ENCODE measurements at places on chromosomes 11 and 22.

GRCh38 chr11:99198215-99198614 lies 177.5 kb downstream of the CNTN5 start:
- DNase-seq: no peak

- DNase-seq: no peak
Measured at GRCh38 chr11:91805293-91805692, 419.3 kb upstream of the FAT3 start.

GRCh38 chr11:125429174-125429707 lies 66.8 kb downstream of the FEZ1 start:
- peak; percentile 71 for DNase-seq

DNA sequence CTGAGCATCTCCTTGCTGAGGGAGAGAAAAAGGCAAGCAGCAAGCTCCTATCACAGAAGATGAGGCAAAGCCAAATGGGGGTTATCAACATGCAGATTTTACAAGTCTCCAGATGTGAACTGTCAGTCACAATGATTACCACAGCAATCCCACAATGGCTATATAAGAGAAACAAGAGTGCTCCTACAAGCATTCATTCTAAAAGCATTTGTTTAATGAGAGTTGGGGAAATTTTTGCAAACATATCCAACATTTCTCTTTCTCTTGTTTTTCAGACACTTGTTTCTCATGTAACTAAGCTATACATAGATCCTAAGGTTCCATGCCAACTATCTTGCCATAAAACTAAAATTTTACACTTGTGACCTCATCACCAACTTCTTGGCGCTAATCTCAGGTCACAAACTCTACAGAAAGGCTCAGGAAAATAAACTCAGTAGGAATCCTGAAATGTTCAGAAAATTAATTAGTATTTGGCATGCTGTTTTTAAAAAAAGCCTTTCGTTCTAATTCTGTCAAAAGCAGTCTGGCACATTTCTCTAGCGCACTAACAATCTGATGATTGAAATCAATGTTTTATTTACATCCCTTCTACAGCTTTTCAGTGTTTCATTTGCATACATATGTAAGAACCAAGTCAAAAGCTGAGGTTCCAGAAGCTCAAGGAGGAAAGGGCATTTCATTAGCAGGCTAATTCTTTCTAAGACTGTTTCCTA lies 199.5 kb downstream of the TTC28 start:
- DNase-seq: no peak

DNA sequence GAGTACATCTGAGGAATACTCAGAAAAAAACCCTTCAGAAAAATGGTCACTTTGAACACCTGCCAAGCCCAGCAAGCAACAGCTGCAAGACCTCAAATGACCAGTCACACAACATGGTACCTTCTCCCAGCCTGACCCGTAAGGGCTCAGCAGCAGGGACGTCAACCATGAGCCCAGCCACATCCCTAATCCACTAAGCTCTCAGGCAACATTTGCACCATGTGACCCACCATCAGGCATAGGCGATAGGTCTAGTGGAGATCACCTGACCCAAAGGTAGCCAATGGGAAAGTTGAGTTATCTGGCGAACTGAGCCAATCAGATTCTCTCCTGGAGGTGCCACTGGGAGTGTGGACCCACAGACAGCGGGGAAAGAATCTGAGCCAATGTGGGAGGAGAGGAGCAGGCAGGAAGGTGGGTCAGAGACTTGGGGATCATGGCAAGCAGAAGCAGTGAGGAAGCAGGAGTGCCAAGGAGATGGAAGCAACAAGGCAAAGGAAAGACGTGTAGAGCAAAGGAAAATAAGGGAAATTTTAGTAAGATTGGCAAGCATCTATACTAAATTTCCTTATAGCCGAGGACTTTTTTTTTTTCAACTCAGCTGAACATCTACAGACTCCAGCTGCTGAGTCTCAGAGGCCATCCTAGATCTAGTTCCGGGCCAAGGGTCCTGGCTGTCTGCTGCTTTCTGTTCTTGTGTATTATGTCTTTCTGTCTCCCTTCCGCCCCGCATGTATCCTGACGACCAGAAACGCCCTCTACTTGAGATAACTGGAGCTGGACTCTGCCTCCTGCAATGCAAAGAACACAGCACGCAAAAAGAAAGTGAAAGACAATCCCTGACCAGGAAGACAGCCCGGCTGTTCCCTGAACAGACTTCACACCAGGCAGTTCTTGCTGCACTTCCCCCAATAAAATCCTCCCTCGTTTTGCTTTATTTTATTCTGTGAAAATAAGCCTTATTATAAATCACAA lies 11.0 kb upstream of the PLAAT2 start:
- DNase-seq: peak; percentile 59

- no peak for DNase-seq
Measured at GRCh38 chr22:23077627-23078461, 7.5 kb downstream of the GNAZ start.

DNA sequence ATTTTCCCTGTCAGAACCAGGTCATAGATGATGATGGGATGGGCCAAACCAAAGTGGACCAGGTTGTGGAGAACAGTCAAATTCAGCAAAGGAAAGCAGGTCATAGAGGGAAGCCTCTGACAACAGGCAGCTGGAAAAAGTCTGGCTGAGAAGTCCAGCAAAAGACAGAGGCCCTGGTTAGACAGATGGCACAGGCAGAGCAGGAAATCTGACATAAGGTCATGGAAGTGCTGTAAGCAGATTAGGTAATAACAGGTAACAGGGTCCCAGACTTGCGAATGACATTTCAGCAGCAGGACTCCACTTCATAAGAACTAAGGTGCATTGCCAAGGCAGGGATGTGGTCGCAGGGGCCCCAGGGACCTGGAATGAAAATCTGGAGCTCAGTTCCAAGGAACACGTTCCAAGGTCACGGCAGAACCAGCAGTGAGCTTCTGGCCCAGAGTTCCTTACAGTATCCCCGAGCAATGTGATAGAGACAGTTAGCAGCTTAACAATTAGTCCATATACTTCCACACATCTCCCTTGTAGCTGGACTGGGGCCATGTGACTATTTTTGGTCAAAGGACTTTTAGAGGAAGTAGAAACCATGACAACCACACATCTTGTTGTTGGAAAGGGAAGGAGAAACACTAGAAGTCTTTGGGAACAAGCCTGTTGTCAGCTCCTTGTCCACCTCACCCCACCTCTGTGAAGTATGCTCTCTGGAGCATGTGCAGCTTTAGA lies 75.4 kb downstream of the ME3 start:
- DNase-seq: no peak

- no peak for DNase-seq
Measured at GRCh38 chr11:127943763-127944162, 643.6 kb downstream of the ETS1 start.

- DNase-seq: no peak
Measured at GRCh38 chr22:35726398-35726797, 8.7 kb downstream of the APOL5 start.

DNA sequence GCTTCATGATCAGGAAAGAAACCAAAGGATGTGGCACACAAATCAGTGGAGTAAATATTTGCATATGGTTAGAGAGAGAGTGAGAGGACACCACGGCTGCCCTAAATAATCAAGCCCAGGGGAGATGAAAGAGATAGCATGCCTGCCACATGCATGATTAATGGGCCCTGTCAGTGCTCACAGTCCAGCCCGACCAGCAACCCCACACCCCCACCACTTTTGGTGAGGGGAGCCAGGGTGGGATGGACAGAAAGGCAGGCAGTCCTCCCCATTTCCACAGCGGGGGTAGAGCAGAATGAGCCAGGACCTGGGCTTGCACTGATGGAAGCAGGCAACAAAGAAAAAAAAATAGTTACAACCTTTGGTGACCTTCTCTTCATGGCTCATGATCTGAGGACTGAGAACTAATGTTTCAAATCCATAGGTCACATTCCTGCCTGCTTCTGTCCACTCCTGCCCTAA lies 545.0 kb downstream of the ETS1 start:
- DNase-seq: no peak

GRCh38 chr22:26599505-26599904 lies 9.6 kb upstream of the TPST2 start:
- DNase-seq: no peak

GRCh38 chr22:32052936-32053791 lies 10.1 kb downstream of the SLC5A1 start:
- DNase-seq: no peak

GRCh38 chr11:68938088-68938487 lies 34.4 kb downstream of the IGHMBP2 start:
- no peak for DNase-seq

DNA sequence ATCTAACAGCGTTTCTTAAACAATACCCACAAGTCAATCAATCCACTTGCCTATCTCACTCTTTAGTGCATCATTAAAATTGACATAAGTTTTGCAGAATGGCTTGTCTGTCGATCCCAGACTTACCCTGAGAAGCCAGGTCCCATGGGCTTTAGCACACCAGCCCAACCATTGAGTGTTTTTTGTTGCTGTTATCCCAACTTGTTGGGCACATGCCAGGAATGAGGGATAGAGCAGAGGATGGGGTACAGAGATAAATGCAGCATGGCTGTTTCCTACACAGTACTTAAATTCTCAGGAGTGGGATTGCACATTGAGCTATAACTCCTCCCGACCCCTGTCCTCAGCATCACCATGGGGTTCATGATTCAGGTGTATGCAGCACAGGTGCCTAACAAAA lies 64.2 kb upstream of the RASSF10 start:
- DNase-seq: no peak

DNA sequence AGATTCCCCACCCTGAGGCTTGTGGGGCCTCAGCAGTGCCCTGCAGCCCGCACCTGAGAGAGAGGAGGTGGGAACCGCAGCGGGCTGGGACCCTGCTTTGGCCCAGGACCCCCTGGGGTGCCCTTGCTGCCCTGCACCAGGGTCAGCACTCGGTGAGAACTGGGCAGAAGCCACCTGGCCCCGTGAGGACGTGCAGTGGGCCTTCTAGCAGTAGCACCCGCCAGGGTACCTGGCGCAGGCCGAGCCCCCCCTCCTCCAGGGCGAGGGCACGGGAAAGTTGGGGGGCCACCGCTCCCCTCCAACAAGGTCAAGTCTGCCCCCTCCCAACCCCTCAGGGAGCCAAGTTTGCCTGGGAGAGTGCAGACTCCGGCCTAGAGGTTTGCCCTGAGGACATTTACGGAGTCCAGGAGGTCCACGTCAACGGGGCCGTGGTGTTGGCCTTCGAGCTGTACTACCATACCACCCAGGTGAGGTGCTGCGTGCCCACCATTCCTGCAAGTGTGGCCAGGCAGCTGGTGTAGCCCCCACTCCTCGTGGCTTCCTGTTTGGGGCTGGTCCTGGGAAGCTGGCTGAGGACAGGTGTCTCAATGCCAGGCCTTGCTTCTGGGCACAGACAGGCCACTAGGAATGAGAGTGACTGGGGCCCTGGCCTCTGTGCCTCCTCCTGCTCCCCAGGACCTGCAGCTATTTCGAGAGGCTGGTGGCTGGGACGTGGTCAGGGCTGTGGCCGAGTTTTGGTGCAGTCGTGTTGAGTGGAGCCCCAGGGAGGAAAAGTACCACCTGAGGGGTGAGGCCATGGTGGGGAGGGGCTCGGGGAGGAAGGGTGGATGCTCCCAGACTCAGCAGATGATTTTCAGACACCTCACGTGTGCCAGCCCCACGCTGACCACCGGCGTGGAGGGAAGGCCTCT lies 3.5 kb downstream of the PGGHG start:
- peak; percentile 21 for DNase-seq

- no peak for DNase-seq
Measured at GRCh38 chr11:33701302-33702230, 940 bp upstream of the C11orf91 start.

GRCh38 chr11:44658506-44658850 lies 68.3 kb upstream of the TSPAN18 start:
- DNase-seq: no peak

DNA sequence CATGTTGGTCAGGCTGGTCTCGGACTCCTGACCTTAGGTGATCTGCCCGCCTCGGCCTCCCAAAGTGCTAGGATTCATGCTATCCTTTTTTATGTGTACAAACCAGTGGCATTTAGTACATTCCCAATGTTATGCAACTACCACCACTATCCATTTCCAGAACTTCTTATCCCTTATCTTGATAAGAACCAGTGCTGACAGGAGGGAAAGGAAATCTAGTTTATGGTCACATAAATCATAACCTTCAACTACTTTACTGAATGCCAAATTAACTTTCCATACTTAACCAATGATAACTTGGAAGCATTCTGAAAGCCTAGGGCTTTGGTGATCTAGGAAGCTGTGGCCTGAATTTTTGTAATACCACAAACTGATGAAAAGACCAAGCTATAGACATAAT lies 170.4 kb downstream of the SWAP70 start:
- no peak for DNase-seq

- DNase-seq: no peak
Measured at GRCh38 chr11:125223901-125224361, 59.4 kb downstream of the PKNOX2 start.

- no peak for DNase-seq
Measured at GRCh38 chr11:65170058-65170534, at the start of gene SPDYC. Gene SPDYC, plus strand, starts transcription at chr11:65170233. Its CDS starts 1,125 bp downstream, at chr11:65171358.

DNA sequence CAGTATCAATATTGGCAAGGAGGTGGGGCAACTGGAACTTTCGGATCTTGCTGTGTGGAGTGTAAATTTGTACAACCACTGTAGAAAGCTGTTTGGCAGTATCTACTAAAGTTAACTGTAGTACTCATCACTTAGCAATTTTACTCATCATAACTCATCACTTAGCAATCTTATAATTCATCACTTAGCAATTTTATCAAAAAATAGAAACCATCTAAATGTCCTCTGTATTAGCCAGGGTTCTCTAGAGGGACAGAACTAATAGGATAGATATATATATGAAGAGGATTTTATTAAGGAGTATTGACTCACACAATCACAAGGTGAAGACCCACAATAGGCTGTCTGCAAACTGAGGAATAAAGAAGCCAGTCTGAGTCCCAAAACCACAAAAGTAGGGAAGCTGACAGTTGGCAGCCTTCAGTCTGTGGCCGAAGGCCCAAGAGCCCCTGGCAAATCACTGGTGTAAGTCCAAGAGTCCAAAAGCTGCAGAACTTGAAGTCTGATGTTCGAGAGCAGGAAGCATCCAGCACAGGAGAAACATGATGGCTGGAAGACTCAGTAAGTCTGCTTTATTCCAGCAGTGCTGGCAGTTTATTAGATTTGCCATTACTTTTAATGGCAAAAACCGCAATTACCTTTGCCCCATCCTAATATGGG lies 92.9 kb upstream of the USP47 start:
- no peak for DNase-seq

- DNase-seq: no peak
Measured at GRCh38 chr11:10625281-10625981, 57.0 kb upstream of the LYVE1 start.

DNA sequence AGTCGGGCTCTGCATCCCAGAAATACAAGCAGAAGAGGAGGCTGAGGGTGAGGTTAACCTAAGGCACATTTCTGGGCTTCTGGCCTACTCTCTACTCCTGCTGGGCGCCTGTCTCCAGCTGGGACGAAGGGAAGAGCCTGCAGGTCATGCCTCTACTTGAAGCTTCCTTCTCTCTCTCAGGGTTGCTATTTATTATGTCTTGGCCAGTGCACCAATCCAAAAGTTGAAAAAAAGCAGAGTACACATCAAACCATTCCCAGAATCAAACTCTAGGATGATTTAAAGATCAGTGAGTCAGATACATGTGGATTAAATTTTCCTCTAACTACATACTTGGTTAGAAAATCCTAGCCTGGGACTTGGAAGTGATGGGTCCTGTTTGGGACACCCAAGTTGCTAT lies 60.2 kb upstream of the CDON start:
- DNase-seq: no peak

All from ovary (tissue), 10 donors.